NCI-H2029 (cell line): ENCODE measurements at places on chromosomes 7 and 10.

DNA sequence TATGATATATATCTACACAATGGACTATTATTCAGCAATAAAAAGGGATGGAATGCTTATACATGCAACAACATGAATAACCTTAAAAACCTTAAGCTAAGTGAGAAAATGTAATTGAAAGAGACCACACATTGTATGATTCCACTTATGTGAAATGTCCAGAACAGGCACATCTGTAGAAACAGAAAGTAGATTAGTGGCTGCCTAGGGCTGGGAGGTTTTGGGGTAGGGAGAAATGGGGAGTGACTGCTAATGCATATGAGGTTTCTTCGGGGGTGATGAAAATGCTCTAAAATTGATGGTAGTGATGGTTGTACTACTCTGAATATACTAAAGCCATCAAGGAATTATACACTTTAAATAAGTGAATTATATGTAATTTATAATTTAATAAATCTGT is 14.7 kb downstream of the SLC16A9 start:
- no peak for DNase-seq

DNA sequence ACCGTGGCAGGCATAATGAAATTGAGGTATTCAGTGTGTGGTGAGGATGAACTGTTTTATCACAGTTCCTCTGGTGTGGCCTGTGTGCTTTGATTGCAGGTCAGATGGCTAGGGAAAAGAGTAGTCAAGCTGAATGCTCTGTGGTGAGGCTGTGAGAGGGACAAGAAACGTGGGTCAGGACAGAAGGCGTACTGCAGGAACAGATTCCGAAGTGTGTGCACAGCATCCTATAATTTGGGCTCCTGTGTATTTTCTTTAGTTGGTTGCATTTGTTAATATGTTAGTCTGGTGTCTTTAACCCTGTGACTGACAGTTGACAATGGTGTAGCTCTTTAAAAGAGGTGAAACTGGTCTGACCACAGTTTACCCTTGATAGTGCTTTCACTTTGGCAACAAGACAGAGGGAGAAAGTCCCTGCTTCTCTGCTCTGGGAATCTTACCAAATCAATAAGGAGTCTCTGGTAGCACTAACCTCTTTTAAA is 76.5 kb downstream of the AUTS2 start:
- DNase-seq: peak; percentile 15

DNA sequence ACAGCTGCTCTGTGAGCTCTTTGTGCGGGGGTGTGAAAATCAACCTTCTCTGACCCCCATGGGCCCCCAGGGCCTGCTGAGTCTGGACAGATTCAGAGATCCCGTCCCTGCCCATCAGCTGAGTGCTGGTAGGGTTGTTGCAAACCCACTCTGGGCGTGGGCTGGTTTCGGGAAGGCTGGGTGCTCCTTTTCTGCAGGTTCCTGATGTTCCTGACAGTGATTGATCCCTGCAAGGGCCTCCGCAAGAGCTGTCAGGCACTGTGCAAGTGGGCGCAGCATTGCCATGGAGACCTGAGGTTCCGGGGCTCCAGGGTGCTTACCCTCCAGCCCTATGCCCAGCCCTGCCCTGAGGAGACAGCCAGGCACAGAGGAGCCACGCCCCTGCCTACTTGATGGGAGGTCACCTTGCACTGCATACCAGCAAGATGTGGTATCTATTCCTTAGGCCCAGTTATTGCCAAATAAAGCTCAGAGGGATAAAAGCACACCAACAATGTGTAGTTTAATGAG is 44.3 kb upstream of the INPP5A start:
- DNase-seq: no peak

DNA sequence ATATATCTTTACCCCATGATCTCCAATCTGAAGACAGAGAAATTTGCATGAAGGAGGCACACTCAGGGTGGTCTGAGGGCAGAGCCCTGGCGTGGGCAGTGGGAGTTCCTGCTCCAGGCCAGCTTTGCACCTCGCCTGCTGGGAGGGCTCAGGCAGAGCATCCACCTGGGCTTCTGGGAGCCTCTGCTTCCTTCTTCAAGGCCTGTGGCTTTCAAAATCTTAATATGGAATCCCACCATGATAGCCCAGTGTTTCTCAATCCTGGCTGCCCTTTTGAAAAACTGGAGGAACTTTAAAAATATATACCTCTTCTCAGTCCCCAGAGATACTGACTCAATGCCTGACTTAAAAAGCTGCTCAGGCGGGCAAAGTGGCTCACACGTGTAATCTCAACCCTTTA is 36.7 kb upstream of the PSAP start:
- no peak for DNase-seq

- DNase-seq: no peak
These were observed 715.5 kb upstream of the GALNT17 start for GRCh38 chr7:70416347-70416985.

DNA sequence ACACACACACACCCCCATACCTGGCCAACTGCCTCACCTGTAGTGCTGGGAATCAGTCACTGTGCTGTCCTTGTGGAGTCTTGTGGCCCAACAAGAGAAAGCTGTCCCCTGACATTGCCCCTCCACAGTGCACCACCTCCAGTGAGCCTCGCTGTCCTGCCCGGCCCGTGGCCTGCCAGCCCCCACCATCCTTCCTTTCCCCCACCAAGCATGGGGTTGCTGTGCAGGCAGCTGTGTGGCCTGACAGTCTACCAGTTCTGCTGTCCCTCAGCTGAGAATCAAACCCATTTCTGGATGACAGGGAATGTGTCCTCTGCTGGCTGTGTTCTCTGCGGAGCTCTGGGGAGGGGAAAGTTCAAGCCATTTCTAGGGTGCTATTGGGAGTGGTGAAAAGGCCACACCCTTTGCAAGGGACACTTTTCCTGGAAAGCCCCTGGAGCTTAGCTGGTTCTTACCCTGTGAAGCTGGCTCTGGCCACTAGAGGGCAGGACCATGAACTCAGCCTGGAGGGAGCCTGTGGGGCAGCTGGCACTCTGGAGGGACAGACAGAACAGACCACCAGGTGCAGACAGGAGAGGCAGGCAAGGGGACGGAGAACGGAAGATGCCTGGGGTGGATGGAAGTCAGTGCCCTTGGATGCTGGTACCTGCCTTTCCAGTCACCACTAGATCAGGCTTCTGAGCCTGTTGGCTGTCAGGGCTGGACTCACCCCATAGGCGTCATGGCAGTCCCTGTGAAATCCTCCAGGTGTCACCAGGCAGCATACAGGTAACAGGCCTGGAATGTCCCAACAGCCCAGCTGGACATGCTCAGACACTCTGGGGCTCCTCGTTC is 10.5 kb upstream of the MTPAP start:
- DNase-seq: peak; percentile 24

GRCh38 chr7:36775061-36775620 is 50.8 kb upstream of the AOAH start:
- DNase-seq: no peak

DNA sequence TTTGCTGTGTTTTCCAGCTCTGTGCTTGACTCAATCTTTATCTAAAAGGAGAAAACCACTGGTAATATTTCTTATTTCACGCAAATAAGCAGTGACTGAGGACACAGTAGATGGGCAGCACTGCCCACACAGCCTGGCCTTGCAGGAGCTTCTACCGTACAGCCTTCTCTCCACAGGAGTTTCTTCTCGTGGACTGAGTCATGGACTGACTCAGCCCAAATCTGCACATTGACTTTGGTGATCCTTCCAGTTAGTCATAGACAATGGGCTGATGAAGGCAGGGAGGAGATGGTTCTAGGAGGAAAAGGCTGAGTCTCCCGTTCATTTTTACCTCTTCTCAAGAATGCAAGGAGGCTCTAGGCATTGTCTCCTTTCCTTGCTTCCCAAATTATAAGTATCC is 200.7 kb downstream of the RAPGEF5 start:
- no peak for DNase-seq

GRCh38 chr7:46776790-46777189 is 805.1 kb downstream of the TNS3 start:
- DNase-seq: no peak

DNA sequence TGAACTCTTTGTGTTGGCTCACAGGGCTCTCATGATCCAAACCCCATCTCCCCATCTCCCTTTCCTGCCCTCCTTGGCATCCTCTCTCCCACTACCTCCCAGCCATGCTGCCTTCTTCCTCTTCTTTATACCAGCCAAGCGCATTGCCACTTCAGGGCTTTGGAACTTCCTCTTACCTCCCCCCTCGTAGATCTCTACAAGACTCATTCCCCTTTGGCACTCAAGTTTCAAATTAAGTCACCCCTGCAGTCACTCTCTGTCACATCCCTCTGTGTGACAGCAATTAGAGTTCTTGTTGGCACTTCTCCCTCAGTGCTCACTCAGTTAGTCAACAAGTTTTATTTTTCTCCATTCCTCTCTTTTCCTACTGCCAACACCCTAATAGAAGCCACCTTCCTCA is 20.8 kb upstream of the NRP1 start:
- DNase-seq: no peak

DNA sequence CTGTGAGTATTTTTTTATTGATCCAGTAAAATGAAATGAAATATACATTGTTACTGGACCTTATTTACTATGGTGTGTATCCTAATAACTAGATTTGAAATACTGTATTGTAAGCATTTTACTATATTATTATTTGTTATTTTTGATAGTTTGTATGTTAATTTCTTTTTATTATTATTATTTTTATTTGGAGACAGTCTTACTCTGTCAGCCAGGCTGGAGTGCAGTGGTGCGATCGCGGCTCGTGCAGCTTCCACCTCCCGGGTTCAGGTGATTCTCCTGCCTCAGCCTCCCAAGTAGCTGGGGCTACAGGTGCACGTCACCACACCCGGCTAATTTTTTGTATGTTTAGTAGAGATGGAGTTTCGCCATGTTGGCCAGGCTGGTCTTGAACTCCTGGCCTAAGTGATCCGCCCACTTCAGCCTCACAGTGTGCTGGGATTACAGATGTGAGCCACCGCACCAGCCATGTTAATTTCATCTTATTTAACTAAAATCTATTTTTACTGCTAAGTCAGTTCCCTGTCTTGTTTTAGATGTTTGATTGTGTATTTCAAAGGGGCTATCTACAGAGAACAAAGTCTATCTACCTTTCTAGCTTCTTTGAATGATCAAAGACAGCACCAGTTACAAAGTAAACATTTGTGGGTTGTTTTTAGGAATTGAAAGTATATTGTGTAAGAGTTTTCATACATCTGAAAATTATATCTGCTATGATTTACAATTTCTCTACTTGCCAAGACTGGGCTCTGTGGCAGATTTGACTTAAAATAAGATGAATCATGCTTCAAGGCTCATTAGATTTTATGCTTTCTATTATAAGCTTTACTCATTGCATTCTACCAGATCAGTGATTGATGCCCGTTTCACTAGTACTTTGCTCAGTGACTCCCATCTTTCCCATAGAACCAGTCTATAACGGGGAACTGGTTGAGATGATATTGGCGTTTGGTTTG is 41.6 kb downstream of the CDC123 start:
- no peak for DNase-seq

DNA sequence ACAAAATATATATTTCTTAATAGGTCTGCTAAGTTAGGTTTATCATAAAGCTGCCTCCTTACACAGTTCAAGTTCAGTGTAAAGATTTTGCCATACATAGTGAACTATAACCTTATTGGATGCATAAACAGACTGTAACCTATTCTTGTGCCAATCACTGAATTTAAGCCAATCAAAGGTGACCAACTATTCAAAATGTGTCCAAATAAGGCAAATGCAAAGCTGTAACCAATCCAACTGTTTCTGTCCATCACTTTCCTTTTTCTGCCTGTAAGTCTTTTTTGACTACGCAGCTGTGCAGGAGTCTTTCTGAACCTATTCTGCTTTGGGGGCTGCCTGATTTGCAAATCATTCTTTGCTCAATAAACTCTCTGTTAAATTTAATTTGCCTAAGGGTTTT is 11.6 kb upstream of the DNMBP start:
- no peak for DNase-seq

- no peak for DNase-seq
These were observed 55.2 kb downstream of the TSPAN15 start for GRCh38 chr10:69506487-69506833.

- DNase-seq: no peak
These were observed 673.3 kb upstream of the LRRN3 start for GRCh38 chr7:110417611-110418010.

GRCh38 chr10:9069136-9069535 is 1014.6 kb downstream of the GATA3 start:
- no peak for DNase-seq

GRCh38 chr7:159155410-159155809 is 10.7 kb upstream of the VIPR2 start:
- DNase-seq: no peak

- no peak for DNase-seq
These were observed at the start of gene FOXP2 for GRCh38 chr7:114414156-114415063. Gene FOXP2 (plus strand): TSS chr7:114414815. CDS start chr7:114426512, 11,697 bp downstream.
